Spleen (tissue), 13 donors: ENCODE measurements at places on chromosomes 1 and 21.

DNA sequence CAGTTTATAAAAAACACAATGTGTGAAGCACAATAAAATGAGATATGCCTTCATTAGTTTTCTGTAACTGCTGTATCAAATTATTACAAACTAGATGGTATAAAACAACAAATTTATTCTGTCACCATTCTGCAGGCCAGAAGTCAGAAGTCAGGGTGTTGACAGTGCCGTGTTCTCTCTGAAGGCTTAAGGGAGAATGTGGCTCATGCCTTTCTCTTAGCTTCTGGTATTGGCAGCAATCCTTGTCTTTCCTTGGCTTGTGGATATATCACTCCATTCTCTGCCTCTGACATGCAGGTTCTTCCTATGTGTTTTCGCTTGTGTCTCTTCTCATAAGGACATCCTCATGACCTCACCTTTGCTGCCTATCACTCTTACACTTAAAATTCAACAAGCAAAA is 10.1 kb downstream of the NEK7 start:
- no peak for DNase-seq

DNA sequence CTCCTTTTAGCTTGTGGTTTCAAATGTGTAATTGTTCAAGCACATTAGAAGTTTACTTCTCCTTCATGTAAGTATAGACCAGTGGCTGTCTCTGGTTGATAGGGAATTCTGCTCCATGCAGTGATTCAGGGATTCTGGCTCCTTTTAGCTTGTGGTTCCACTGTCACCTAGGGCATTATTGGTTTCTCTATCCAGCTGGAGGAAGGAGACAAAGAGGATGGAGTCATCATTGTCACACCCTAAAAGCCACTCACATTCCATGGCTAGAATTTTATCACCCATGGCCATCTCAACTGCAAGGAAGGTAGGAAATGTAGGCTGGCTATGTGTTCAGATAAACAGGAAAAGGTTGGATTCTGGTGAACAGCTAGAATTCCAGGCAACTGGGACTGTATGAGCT is 131.2 kb downstream of the URB2 start:
- DNase-seq = no peak

DNA sequence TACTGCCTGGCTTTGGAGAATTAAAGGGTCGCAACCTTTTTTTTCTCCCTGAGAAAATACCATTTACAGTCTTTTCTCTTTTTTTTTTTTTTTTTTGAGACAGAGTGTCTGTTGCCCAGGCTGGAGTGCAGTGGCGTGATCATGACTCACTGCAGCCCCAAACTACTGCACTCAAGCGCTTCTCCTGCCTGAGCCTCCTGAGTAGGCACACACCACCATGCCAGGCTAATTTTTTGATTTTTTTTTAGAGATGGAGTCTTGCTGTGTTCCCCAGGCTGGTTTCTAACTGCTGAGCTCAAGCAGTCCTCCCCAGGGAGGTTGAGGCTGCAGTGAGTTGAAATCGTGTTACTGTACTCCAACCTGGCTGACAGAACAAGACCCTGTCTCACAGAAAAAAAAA is 24.6 kb downstream of the UBE4B start:
- no peak for DNase-seq

GRCh38 chr21:28547766-28548165 is 444.9 kb downstream of the LTN1 start:
- no peak for DNase-seq

DNA sequence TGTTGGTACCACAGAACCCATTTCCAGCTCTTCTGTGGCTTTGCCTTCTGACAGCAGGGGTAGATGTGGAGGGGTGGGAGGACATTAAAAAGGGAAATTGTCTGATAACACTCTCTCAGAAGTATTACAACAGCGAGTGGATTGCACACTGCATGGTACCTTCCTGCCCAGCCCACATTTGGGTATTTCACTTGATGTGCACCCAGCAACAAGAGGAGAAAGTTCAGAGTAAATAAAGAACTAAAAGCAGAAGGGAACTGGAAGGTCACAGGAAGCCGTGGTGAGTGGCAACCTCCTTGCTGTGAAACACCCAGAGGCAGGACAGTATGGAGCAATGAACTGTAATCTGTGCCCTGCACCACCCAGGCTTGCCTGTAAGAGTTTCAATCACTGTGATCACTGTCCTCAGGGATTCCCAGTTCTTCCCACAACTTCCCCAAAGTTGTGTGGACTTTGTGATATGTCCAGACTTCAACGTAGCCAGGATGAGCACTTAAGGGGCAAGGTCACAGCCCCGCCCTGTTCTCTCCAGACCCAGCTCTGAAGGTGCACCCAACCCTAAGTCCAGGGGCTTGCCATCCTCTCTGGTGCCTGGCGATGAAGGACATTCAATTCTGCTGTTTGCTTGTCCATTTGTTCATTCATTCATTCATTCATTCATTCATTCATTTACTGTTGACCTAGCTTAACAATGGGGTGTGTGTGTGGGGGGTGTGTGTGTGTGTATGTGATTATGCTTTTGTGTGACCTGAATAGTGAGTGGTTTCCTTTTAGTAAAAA is 18.7 kb upstream of the F5 start:
- DNase-seq = peak; percentile 86

GRCh38 chr21:43687566-43688399 is 28.4 kb downstream of the RRP1B start:
- peak; percentile 76 for DNase-seq

DNA sequence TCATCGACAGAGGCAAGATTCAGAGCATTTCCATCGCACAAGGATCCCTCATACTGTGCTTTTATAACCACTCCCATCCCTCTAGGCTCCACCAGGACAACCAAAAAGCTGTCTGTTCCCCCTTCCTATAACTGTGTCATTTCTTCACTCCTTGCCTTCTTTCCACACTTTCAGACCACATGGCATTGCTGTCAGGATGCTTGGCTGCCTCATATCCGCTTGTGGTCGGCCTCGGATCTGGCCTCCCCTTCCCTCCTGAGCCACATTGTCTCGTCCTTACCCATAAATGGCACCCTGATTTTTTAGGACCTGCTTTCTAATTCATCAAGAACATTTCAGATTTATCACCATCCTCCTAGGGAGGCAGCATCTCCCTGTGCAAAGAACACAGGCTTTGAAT is 80.5 kb downstream of the HIVEP3 start:
- DNase-seq = no peak

- DNase-seq = peak; percentile 31
Measured at GRCh38 chr21:36236052-36236730, 79.6 kb downstream of the DOP1B start.

- DNase-seq = peak; percentile 95
Measured at GRCh38 chr1:161068306-161069234, 1.1 kb downstream of the ARHGAP30 start.

DNA sequence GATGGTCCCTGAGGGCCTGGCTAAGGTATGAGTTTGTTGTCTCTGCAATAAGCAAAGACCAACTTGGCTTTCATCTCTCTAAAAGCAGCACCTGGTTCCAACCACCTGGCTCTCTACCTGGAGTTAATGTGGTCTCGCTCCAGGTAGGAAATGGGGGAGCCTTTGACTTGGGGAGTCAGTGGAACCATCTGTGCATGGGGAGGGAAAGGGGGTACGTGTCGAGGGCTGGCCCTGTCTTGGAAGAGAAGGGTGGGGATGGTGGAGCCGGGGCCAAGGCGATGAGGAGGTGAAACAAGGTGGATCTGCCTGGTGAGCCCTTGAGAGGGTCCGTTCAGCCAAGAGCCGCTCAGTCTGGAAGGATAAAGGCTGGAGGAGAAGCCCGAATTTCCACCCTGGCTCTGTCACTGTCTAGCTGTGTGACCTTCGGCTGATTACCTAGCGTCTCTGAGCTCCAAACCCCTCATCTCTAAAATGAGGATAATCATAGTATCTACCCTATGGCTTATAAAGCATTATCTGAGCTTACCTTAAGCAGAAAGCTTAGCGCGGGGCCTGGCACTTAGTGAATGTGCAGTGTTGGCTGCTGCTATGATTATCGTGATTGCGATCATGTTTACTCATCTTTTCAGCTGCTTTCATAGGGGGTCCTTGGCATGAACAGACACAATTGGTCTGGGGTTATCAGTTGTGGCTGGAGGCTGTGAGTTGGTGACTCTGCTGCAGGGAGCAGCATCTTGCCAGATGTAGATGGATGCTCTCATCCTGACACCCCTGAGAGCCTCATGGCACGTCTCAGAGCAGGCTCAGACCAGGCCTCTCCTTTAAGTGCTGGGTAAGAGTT is 78.7 kb downstream of the ACTL8 start:
- DNase-seq = no peak
